ENCODE measurements at places on chromosomes 13 and 19.

- no peak for DNase-seq
Measured at GRCh38 chr13:49643035-49643646, 14.8 kb downstream of the ARL11 start.

- DNase-seq = no peak
Measured at GRCh38 chr13:44853641-44854040, 135.6 kb downstream of the NUFIP1 start.

GRCh38 chr19:10390652-10391286, 10.4 kb upstream of the TYK2 start:
- peak; percentile 34 for DNase-seq

DNA sequence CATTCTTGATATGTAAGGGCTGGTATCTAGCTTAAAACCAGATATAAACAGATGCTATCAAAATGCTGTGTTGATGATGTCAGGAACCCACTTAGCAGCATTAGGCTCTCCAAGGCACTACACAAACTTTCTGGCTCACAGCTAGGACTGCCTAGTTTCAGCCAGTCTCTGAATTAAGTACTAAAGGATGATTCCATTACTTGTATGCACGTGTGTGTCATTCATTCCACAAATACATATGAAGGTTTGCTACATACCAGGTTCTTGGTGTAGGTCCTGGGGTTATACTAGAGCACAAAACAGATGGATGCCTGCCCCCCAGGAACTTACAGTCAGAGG, 151.5 kb downstream of the RGCC start:
- DNase-seq = no peak

DNA sequence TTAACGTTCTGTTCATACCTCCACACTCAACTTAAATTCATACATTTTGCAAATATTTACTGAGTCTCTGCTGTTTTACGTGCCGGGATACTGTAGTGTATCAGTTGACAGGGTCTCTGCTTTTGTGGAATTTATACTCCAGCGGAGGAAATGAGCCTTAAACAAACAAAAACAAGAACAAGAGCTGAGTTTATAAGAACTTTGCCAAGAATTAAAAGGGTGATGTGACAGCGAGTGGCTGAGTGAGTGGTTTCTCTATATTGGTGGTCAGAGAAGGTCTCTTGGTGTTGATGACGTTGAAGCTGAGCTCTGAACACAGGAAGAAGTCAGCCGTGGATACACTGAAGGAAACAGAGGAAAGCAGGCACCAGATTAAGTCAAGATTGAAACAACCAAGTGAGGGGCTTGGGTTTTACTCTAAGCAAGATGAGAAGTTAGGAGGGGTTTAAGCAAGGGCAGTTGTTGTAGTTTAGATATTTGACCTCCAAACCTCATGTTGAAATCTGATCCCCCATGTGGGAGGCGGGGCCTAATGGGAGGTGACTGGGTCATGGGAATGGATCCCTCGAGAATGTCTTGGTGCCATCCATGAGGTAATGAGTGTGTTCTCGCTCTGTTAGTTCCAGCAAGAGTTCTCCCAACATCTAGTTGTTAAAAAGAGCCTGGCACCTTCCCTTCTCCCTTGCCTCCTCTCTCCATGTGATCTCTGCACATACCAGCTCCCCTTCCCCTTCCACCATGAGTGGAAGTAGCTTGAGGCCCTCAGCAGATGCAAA, 248.3 kb downstream of the DCLK1 start:
- no peak for DNase-seq

GRCh38 chr13:48265217-48265815, 32.3 kb downstream of the ITM2B start:
- DNase-seq = no peak

GRCh38 chr19:19606021-19606420, 12.5 kb downstream of the PBX4 start:
- no peak for DNase-seq

- DNase-seq = no peak
Measured at GRCh38 chr19:49425922-49426592, 869 bp downstream of the GFY start.

DNA sequence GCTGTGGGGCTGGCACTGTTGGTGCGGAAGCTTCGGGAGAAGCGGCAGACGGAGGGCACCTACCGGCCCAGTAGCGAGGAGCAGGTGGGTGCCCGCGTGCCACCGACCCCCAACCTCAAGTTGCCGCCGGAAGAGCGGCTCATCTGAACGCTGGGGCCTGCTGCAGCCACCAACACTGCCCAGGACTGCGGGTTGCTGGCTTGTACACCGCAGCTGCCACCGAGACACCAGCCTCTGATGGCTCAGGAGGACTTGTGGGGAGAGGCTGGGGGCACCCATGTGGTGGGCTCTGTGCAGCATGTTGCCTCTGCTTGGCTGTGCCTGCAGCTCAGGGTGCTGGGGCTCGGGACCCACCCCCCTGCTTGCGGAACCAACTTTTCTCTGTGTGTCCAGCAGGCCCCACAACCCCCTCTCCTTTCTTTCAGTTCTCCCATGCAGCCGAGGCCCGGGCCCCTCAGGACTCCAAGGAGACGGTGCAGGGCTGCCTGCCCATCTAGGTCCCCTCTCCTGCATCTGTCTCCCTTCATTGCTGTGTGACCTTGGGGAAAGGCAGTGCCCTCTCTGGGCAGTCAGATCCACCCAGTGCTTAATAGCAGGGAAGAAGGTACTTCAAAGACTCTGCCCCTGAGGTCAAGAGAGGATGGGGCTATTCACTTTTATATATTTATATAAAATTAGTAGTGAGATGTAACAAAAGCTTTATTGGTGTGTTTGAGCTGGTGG, 2.6 kb downstream of the CRB3 start:
- no peak for DNase-seq

DNA sequence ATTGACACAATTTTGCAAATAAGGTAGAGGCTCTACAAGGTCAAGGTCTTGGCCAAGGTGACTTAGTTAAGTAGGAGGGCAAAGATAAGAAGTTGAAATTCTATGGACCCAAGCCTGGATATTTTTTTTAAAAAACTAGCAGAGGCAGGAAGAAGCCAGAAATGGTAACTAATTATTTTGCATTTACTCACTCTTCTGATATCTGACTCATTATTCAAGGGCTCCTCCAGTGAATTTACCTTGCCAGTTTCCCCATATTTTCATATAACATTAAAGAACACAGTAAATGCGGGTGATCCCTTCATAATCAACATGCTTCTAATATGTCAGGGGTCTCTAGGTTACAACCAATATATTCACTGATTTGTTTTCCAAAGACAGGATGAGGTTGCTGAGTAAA, 246.1 kb downstream of the LMO7 start:
- no peak for DNase-seq

DNA sequence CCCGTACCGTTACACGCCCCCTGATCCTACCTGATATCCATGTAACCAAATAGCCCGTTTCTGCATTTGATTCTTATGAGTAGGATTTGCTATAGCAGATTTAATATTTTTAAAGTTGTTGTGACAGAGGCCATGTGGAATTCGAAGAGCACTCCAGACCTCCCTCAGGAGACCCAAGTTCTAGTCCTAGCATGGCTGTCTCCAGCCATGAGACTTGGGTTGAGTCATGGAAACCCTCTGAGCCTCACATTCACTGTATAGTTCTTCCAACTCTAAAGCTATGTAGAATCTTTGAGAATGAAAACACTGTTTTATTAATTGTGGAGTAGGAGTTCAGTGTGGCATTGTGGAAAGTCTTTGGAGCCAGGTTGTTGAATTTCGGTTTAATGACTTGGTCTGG, 8.0 kb upstream of the GPR183 start:
- no peak for DNase-seq

GRCh38 chr19:49455773-49456172, 2.7 kb downstream of the ALDH16A1 start:
- DNase-seq = no peak

- DNase-seq = no peak
Measured at GRCh38 chr13:40060296-40061007, 405.0 kb downstream of the COG6 start.

GRCh38 chr19:2412449-2412848, 14.9 kb downstream of the TIMM13 start:
- DNase-seq = no peak

GRCh38 chr13:50370303-50370950, 355.2 kb downstream of the KCNRG start:
- no peak for DNase-seq

GRCh38 chr13:22168437-22169190, 497.7 kb downstream of the FGF9 start:
- no peak for DNase-seq

All from stimulated activated CD4-positive, alpha-beta T cell treated with anti-CD3 and anti-CD28 coated beads, Interleukin-1b, Interleukin-23, amount 100 ng/mL, for 1 hour (primary cell).